Effector memory CD4-positive, alpha-beta T cell (primary cell): ENCODE measurements at places on chromosomes 11 and 22.

- DNase-seq: no peak
Observed at GRCh38 chr11:64360448-64360921, 1.5 kb downstream of the RPS6KA4 start.

DNA sequence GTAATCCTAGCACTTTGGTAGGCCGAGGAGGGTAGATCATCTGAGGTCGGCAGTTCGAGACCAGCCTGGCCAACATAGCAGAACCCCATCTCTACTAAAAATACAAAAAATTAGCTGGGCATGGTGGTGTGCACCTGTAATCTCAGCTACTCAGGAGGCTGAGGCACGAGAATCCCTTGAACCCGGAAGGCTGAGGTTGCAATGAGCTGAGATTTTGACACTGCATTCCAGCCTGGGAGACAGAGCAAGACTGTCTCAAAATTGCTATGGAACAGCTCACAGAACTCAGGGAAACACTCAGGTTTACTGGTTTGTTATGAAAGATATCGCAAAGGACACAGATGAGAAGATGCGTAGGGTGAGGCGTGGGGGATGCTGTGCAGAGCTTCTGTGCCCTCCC, 2.7 kb downstream of the FAM118A start:
- DNase-seq: no peak

GRCh38 chr22:21937821-21938070, 14.9 kb downstream of the PPM1F start:
- no peak for DNase-seq

DNA sequence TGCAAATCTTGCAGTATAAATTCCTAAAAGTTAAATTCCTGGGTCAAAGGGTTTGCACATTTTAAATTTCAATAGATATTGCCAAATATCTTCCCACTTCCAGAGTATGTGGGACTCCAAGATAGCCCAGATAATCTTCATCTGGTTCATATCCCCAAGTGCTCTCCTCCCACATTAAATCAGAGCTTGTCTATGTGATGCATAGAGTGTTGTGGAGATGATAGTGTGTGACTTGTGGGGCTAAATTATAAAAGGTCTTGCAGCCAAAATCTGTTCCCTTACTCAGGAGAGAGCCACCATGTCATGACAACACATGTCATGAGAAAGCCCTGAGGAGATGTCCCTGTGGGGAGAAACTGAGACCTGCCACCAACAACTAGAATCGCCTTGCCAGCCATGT, 39.9 kb upstream of the TEAD1 start:
- no peak for DNase-seq

GRCh38 chr22:22913989-22914388, 26.4 kb downstream of the IGLL5 start:
- no peak for DNase-seq

DNA sequence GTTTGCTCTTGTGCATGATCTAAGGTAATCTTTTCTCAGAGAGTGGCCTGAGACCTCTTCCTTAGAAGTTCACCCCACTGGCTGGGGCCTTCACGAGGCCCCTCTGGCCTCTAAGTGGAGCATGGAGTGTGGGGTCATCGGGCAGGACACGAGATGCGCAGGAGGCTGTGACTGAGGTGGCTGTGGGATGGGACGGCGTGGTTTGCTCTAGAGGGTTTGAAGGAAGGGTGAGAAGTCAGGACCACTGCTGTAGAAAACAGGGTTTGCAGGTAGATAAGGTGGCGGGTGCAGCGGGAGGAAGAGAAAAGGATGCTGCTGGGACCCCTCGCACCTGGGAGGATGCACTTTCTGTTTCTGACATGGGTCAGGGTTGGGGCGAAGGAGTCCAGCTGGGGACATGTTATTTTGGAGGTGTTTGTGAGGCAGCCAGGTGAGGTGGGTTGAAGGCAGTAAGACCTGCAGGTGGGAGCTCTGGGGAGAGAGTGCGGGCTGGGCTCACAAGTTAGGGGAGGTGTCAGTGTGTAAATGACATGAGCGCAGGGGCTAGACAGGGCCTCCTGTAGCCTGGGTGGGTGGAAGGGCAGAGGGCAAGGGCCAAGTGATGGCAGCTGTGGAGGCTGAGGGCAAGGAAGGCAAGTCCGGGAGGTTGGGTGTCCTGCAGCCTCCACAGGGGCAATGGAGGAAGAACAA, 62.5 kb downstream of the KCNQ1 start:
- no peak for DNase-seq

GRCh38 chr11:12430954-12431595, 53.7 kb downstream of the PARVA start:
- no peak for DNase-seq

GRCh38 chr11:1656670-1657069, 27.1 kb downstream of the KRTAP5-5 start:
- DNase-seq: no peak

DNA sequence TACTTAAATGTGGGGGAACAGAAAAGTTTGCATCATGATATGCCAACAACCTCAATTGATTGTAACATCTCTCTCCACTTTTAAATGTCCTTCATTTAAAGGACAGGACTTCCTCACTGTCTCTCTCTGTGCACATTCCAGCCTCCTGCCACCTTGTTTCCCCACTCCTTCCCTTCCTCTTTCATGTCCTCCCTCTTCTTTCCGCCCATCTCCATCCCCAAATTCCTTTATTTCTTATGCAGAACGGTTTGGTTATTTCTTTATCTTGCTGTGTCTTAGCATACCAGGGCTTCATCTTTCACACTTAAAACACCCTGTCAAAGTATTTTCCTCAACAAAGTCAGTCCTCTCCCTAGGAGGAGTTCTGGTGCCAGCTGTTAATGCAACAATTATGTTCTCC, 293.8 kb downstream of the NXPE2 start:
- no peak for DNase-seq

- DNase-seq: no peak
Observed at GRCh38 chr11:55652560-55652959, 4.4 kb downstream of the OR4S2 start.

DNA sequence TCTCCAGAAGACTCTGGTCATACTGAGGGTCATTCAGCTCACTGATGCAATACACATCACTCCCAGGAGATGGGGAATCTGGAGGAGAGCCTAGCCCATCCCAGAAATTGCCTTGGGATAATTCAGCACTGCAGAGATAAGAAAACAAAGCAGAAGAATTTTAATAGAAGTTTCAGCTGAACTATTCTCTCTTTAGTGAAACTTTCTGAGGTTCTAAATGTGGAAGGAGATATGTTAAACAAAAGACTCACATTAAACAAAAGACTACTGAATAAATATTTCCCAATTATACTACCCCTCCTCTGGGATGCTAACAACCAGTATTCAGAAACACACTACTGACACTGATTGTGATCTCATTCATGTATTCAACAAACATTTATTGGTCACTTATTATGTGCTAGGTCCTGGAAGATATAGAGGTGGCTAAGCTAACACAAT, 47.8 kb downstream of the C2CD3 start:
- DNase-seq: no peak

DNA sequence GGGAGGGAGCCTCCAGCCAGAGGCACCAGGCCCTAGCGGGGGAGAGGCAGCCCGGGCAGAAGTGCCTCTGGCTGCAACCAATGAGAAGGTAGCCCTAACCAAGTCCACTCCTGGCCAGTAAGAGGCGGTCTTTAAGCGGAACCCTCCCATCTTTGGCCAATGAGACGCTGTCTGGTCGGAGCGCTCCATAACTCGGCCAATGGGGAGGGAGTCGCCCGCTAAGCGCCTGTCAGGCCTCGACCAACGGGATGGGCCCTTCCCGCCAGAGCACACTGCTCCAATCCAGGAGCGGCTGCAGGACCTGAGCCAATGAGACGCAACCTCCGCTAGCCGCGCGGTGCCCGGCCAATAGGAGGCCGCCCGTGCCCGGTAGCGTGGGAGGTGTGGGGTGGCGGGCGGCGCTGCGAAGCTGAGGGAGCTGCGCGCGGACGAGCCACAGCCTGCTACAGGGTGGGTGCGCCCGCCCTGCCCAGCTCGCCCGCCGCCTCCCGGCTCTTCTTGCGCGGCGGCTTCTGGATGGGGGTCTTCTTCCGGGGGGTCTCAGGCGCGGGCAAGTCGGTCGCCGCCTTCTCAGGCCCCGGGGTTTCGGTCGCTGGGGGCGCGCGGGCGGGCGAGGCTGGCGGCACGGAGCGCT, 12.6 kb downstream of the SCARF2 start:
- DNase-seq: no peak

DNA sequence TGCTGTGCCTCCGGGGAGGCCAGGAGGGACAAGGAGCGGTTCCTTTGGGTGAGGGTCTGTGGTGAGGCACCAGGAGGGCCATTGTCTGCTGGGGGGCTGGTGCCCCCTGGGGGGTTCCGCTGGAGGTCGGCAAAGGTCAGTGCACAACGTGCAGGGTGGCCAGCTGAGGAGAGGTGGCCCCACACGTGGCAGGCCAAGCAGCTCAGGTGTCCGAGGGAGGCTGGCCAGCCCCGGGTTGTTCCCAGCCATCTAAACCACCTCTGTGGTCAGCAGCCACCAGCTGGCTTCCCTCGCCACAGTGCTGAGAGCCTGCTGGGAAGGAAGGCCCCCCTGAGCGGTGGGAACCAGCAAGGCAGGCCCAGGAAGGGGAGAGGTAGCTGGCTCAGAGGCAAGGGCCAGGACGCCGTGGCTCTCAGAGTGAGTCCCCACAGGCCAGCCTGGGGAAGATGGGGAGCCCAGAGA, 4.2 kb downstream of the TSSC4 start:
- no peak for DNase-seq

DNA sequence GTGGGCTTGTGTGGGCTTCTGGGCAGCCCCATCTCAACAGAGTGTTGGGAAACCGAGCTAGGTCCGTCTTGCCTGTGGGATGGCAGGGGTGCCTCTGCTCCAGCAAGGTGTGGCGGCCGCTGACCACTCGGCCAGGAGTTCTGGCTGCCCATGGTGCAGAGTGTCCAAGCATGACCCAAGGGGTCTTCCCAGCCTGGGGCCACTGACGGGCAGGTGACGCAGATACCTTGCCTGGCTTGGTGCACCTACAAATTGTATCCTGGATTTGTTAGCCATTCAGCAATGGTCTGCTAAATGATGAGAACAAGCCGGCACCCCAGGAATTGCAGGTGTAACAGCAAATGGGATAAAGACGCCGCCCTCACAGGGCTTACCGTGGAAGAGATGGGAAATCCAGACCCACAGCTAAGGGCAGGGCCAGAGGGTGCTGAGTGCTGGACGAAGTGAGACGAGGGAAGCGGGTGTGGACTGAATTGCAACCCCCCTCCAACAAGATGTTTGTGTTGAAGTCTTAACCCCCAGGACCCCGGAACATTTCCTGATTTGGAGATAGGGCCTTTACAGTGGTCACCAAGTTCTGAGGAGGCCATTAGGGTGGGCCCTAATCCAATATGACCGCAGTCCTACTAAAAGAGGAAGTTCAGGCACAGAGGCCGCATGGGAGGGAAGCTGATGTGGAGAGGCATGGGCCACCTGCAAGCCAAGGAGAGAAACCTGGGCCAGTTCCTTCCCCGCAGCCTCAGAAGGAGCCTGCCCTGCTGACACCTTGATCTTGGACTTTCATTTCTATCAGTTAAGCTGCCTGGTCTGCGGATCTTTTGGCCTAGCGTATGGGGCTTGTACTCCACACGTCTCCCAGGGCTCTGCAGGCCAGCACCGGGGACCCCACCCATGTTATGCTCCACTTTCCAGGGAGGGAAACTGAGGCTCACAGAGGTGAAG, 45.2 kb upstream of the LINC01488 start:
- DNase-seq: no peak

DNA sequence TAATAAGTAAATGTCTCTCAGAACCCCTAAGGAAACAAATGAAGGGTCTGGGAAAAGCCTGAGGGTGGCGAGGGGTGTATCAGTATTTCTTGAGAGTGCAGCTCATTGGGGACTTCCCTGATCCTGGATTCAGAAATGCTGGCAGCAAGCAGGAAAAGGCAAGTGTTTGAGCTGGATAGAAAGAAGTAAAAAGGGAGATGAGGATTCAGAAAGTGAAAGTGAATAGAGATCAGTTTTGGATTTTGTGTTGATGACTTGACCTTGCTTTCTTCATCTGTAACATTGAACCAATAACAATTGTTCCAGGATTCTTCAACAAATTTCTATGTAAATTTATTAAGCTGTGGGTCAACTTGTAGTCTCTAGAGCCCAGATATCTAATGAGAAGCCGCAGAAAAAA, 66.9 kb upstream of the CTSC start:
- no peak for DNase-seq

DNA sequence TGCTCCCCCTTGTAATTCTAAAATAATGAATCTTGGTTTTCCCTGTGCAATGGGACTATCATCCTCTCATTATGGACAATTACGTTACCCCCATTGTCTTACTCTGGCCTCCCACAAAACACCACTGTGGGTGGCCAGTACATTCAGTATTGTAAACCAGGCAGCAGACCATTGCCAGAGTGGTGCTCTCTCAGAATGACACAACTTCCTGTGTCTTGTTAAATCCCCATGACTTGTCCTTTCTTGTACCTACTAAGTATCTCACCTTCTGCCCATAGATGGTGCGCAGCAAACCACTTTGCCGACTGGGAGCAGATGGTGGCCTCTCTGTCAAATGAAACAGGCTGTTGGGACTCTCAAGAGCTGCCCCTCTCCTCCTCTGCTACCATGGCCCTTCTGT, 287.1 kb upstream of the RAG2 start:
- DNase-seq: no peak

DNA sequence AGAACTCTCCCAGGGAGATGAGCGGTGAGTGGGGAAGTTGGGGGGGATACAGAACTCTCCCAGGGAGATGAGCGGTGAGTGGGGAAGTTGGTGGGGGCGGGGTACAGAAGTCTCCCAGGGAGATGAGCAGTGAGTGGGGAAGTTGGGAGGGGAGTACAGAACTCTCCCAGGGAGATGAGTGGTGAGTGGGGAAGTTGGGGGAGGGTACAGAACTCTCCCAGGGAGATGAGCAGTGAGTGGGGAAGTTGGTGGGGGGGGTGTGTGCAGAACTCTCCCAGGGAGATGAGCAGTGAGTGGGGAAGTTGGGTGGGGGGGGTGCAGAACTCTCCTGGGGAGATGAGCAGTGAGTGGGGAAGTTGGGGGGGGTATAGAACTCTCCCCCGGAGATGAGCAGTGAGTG, 186.5 kb downstream of the SHANK2 start:
- DNase-seq: no peak

GRCh38 chr11:82194521-82194920, 539.1 kb downstream of the FAM181B start:
- no peak for DNase-seq

GRCh38 chr22:35434061-35434710, 34.2 kb downstream of the MCM5 start:
- no peak for DNase-seq

GRCh38 chr22:35174401-35175038, 82.8 kb upstream of the HMGXB4 start:
- no peak for DNase-seq

DNA sequence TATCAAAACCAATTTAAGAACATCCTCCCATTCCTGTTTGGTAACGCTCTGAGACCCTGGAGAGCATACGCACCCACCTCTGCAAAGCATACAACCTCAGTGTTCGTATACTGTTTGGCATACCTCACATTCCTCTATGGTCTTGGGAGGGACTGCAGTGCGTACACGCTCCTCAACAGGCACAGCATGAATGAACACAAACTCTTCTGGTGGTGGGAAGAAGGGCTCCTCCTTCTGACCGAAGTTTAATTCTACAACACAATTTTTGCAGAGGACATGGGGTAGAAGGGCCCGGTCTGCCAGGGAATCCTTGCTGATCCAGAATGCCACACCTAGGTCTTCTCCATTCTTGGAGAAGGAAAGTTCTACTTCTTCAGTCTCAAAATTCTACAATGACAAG, 5.3 kb downstream of the HNRNPUL2 start:
- DNase-seq: no peak

GRCh38 chr11:93541884-93542810, 1.0 kb downstream of the SMCO4 start:
- DNase-seq: peak; percentile 14
